NCI-H1694 treated with DMSO at 0.1 percent for 48 hours (cell line): ENCODE measurements at places on chromosomes 2 and 18.

DNA sequence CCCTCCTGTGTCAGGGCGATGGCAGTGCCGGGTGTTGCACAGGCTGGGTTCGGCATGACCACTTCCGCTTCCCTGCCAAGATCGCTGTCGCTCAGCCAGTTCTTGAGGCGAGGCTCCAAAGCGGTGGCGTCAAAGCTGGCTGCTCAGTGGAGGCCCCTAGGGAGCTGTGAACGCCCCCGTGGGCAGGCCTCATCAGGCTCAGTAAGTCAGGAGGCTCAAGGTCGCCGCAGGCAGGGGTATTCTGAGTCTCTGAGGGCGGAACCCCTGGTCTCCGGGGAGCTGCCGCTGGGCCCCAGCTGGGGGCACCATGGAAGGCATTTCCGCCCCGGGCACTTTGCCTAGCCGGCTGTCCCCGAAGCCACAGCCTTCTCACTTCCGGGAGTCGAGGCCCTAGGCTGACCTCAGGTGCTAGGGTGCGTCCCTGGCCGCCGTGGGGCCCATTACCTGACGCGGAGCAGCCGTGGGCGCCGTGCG, 210.4 kb downstream of the SOCS6 start:
- no peak for DNase-seq

- no peak for DNase-seq
Measured at GRCh38 chr18:31931886-31932240, 11.1 kb downstream of the TRAPPC8 start.

DNA sequence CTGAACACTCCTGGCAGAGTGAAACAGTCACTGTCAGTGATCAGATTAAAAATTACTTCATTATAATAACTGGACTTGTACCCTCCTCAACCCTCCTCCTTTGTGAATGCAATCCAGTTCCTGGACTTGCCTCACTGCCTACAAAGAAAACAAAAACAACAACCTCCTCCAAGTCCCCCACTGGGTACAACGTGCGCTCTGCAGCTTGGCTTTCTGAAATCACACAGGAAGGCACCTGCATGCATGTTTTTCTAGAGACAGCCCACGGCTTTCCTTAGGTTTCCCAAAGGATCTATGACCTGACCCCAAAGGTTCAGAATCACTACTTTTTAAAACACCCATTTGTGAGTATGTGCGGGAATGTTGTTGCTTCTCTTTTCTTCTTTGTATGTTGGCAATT, 61.4 kb upstream of the TUBA3E start:
- DNase-seq: no peak

DNA sequence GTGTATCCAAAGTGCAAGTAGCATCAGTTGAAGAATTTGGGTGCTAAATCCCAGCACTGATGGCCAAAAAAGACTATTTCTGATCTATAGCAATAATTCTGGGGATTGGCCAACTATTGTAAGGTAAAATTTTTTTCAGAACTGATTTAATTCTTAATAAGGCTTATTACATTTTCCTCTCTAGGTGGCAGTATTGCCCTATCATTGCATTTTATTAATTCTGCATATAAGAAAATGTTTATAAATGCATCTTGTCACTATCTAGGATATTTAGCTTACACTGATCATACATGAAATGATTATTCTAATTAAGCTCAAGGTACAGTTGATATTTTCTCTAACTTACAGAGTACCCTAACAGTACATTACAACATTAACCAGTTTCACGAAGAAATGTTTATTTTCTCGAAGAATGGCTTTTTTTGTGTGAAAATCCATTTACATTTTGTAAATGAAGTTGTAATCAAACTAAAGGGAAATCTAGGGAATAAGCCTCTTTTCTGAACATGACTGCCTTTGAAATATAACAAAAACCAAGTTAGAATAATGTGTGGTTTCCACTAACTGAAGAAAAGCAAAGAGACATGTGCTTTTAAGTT, 11.0 kb downstream of the TTN start:
- DNase-seq: peak; percentile 76

DNA sequence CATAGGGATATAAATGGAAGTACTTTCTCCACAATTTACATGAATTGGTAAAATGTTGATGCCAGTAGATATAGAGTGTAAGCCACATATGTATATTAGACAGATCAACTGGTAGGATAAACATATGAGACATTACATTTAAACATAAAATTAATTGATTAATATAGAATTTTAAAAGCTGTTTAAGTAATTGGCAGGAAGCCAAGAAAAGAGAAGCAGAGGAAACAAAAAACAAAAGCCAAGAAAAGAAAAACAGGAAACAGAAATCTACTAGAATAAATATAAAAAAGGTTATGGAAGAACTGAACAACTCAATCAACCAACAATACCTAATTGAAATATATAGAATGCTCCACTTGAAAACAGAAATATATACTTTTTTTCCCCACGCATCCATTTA, 920.1 kb upstream of the TMEFF2 start:
- DNase-seq: no peak
